ENCODE measurements at places on chromosomes 11 and 22.

GRCh38 chr11:79312617-79313529 lies 128.0 kb downstream of the TENM4 start:
- DNase-seq = peak; percentile 23

DNA sequence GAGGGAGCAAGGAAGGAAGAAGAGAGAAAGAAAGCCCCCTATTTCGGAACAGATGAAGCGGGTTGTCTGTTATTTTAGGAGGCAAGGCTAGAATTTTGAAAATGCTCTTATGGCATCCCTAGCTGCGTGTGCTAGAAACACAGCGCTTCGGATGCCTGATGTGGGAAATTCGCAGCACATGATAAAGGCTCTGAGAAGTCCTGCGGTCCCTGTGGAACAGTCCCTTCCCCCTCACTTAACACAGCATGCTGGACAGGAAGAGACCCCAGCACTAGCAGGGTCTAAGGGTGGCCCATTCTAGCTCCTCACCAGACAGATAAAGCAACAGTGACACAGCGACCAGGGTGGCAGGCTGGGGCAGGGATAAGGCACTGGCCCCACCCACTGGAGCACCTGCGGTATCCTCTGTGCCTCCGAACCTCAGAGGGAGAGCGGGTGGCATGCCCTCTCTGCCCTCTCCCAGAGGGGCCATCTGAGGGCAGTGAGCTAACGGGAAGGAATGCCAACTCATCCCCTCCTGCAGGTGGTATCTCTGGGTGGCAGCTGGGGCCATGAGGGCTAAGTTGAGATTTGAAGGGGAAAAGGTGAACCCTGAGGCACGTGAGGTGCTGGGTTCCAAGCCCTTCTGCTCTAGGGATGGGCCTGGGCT lies 75.7 kb downstream of the SCUBE1 start:
- DNase-seq = no peak

DNA sequence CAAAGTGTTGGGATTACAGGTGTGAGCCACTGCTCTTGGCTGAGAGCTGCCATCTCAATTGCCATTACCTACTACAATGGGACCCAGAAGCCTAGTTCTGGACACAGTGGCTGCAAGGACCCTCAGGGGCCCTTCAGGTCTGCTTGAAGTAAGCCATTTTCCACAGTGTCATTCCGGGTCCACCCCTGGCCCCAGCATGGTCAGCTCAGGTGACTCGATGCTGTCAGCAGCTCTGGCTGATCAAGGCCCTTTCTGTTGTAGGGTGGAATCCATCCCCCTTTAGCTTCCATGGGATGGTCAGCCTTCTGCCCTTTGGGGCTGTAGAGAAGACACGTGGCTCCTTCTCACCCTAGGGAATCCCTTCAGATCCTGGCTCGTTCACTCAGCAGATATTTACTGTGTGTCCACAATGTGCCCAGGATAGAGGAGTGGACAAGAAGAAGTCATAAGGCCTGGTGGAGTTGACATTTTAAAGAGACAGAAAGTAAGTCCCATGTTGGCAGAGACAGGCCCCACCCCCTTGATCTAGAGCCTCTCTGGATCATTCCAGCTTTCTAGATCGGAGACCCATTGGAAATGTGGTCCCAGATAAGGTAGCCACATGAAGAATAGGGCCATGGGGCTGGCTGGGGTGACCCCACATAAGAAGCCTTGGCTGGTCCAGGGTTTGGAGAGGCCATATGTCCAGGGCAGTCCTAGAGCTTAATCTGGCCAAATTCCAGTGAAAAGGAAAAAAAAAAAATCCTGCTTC lies 15.1 kb upstream of the KAT5 start:
- no peak for DNase-seq

GRCh38 chr22:38207898-38208432 lies 6.2 kb downstream of the MAFF start:
- no peak for DNase-seq

- DNase-seq = no peak
Measured at GRCh38 chr11:439315-440064, 2.3 kb downstream of the ANO9 start.

DNA sequence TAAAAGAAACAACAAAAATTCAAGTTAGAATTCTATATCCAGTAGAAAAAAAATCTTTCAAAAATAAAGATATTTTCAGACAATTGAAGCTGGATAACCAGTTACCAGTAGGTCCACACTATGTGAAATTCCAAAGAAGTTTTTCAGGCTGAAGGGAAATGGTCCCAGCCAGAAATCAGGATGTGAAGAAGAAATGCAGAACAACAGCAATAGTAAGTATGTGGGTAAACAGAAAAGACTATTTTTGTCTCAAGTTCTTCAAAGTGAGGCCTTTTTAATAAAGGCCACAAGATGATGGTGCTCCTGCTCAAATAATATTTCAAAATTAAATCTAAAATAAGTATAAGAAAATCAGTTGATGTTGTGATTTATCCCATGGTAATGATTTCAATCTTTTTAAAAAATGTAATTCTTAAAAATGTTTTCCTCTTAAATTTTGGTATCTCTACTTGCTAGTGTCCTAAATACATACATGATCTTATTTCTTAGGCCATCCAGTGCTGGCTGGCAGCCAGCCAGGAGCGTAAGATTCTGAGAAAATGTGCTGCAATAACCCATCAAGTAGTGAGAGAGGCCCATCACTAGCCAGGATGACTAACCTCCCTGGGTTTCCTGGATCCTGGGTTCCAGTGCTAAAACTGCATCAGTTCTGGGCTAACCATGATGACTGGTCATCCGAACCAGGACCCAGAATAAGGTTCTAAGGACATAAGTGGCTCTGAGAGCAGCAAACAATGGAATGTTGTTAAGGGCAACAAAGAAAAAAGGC lies 15.6 kb upstream of the UCP3 start:
- peak; percentile 96 for DNase-seq

GRCh38 chr22:50630376-50630775 lies 2.4 kb upstream of the ARSA start:
- no peak for DNase-seq

GRCh38 chr11:86244063-86244521 lies 461 bp upstream of the EED start:
- peak; percentile 91 for DNase-seq

DNA sequence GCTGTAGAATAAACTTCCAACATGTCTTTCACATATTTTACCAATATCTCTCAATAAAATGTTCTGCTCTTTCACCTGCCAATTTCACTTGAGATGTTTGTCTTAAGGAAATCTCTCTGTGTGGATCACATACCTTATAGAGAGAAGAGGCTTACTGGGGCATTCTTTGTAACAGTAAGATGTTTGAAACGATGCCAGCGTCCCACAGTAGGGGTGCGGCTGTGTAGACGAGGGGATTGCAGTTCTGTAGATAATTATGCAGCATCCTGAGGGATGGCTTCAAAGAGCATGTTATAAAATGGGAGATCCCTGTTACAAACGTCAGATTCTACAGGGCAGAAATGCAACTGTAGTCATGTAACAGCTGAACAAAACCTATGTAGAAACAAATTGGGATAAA lies 200.0 kb downstream of the TBC1D22A start:
- DNase-seq = no peak

- no peak for DNase-seq
Measured at GRCh38 chr11:91921974-91922373, 302.6 kb upstream of the FAT3 start.

GRCh38 chr11:102428696-102429095 lies 23.9 kb downstream of the TMEM123 start:
- no peak for DNase-seq

GRCh38 chr22:30265823-30266444 lies 717 bp downstream of the OSM start:
- DNase-seq = no peak

GRCh38 chr11:118079491-118079890 lies 2.6 kb downstream of the TMPRSS4 start:
- DNase-seq = no peak

DNA sequence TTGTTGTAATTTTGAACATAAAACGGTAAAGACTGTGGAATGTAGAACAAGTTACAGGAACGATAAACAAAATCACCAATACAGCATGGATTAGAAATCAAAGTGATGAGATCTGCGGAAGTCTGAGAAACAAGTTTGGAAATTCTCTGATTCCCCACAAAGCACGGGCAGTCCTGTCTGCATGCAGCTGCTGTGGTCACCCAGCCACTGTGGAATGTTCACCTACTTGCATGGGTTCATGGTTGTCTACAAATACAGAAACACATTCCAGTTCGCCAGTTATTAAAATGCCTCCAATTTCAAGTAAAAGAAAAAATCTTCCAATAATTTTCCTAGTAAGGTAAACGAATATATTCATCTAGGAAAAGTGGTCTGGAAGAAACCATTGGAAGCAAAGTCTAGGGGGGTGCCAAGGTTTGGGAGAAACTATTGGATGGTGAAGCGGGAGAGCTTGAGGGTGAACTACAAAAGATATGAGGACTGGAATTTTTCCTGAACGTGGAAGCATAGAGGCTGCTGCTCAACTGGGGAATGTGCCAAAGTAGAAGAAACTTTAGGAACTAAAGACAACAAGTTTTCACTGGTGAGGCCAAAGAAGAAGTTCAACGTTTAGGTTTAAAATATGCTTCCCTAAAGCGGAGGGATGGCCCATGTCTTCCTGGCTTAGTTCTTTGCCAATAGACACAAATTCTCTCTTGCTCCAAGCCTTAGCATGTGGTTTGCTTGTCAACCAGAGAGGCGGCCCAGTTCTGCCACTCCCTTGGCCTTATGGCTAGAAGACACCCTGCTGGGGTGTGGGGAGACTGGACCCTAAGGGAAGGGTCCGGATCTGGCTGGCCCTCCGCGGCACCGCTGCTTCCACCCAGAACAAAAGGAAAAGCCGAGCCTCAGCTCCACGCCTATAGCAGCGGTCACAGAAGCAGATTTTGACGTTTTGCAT lies 70.2 kb downstream of the CTTN start:
- peak; percentile 23 for DNase-seq

DNA sequence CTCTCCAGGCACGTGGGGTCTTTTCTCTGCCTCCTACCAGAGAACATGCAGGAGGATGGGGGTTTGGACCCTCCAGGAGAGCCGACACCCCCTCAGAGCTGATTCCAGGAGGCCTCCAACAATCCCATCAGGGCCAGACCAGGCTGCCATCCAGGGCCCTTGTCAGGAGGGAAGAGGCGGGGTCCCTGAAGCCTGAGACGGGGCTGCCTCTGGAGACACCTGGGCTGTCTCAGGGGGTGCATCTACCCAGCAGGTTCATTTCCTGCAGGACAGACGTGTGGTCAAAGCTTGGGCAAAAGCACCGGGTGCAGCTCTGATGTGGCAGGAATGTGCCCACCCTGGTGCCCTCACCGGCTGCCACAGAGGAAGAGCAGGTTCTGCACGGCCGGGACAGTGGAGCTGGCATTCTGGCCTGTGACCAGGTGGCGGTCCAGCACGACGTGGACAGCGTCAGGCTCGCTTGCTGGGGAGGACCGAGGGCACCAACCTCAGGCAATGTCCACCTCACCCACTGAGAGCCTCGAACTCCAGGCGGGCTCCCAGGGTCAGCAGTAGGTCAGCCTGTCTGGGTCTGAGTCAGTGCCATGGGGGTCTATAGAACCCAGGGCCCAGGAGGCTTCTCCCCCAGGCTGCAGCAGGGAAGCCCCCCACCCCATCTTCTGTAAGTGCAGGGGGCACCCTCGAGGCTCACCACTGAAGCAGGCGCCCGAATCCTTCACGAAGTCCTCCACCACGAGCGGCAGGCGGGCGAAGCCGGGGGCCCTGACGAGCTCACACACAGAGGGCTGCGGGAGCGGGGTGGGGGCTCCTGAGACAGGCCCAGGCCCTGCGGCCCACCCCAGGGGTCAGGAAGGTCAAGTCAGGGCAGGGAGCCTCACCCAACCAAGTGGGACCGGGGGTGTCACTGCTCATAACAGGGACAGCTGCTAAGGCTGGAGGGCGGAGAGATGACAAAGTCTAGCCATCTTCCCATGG lies 6.4 kb downstream of the GATD1 start:
- no peak for DNase-seq

- no peak for DNase-seq
Measured at GRCh38 chr22:43179146-43179910, 7.6 kb downstream of the TTLL12 start.

- no peak for DNase-seq
Measured at GRCh38 chr22:35032571-35032970, 33.4 kb upstream of the ISX start.

- DNase-seq = no peak
Measured at GRCh38 chr11:118202599-118203422, 22.0 kb downstream of the JAML start.

- no peak for DNase-seq
Measured at GRCh38 chr11:3123305-3123704, 41.8 kb downstream of the OSBPL5 start.

GRCh38 chr11:58845386-58845785 lies 882 bp upstream of the GLYATL2 start:
- no peak for DNase-seq

DNA sequence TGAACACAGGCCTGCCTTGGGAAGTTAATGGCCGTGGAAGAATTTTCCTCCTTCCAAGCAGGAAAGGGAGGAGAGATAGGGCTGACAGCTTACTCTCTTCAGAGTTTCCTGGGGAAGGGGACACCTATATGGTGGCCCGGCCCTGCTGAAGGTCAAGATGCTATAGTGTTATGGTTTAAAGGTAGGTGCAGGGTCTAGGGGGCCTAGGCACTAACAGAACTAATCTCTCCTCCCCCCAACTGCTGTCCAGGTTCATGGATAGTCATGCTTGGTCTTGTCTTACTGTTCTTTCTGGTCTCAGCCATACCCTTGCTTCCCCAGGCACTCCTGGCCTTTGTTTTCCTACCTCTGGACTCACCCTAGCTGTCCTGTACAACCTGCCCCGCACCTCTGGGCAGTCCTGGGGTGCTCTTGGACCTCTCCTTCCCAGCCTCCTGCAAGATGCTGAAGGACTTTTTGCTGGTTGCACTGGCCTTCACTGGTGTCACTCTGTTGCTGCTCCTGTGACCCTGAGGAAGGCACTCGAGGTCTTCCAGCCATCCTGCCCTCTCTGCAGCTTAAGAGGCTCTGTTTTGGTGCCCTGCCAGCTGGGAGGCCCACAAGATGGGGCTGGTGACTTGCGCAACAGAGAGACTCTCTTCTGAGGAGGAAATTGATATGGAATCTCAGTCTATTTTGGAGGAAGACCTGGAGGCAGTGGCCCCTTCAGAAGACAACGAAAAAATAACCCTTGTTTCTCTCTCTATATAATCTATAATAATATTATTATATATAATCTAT lies 17.9 kb downstream of the SEC14L3 start:
- DNase-seq = peak; percentile 26
